ENCODE measurements at places on chromosomes 6 and 20.

GRCh38 chr6:158648682-158649131 lies 1.1 kb upstream of the SYTL3 start:
- peaks cover 23% of the 10 kb centered on the region for H3K4me1 ChIP-seq
- peak; percentile 89 for DNase-seq
- H3K27me3 ChIP-seq: no peaks in the 10 kb centered on the region
- H3K27ac ChIP-seq: peak overlapping the region; percentile 100

- H3K27me3 ChIP-seq: no peaks in the 10 kb centered on the region
- H3K4me1 ChIP-seq: peaks cover 5% of the 10 kb centered on the region
- peak overlapping the region; percentile 49 for H3K27ac ChIP-seq
- peak; percentile 84 for DNase-seq
- no peaks in the 10 kb centered on the region for H3K36me3 ChIP-seq
Measured at GRCh38 chr6:28838289-28838633, 85.5 kb downstream of the TRIM27 start.

- no peak for DNase-seq
- peaks cover 7% of the 10 kb centered on the region for H3K4me1 ChIP-seq
- H3K27ac ChIP-seq: no peak overlapping the region
- no peaks in the 10 kb centered on the region for H3K36me3 ChIP-seq
- no peak overlapping the region for H3K4me3 ChIP-seq
- H3K27me3 ChIP-seq: no peaks in the 10 kb centered on the region
Measured at GRCh38 chr6:140670021-140670420, 1295.6 kb upstream of the CITED2 start.

GRCh38 chr6:68572975-68573374 lies 62.1 kb upstream of the ADGRB3 start:
- H3K4me3 ChIP-seq: no peak overlapping the region
- H3K27ac ChIP-seq: no peak overlapping the region
- H3K36me3 ChIP-seq: no peaks in the 10 kb centered on the region
- no peak for DNase-seq
- no peaks in the 10 kb centered on the region for H3K27me3 ChIP-seq

Data from osteoblast (primary cell).